ENCODE measurements at places on chromosomes 3 and 15.

GRCh38 chr3:36201546-36201945 lies 178.8 kb upstream of the STAC start:
- DNase-seq: no peak

- DNase-seq: no peak
These were observed 28.7 kb downstream of the MORC1 start for GRCh38 chr3:109089265-109089664.

DNA sequence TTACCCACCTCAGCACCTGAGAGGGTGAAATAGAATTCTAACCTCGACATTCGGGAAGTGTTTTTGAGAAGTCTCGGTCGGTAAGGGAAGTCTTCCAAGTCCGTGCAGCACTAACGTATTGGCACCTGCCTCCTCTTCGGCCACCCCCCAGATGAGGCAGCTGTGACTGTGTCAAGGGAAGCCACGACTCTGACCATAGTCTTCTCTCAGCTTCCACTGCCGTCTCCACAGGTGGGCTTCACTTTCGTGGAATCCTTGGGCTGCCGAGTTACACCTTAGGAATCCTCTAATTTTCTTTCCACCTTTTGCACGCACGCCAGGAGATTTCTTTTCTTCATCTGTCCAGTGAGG lies 775 bp downstream of the CCNDBP1 start:
- DNase-seq: no peak

DNA sequence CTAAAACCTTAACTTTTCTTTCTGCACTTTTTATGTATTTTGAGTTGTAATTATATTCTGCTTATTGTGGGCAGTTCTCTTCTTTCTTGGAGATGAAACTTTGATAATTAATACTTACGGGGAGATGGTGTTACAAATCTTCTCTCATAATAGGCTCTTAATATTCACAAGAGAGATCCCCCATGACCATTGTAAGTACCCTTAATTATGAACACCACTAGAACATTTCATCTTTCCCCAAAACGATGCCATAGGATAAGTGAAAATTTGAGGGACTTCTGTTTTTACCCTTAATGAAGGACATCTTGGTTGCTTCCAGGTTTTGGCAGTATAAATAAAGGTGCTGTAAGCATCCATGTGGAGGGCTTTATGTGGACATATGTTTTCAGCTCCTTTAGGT lies 60.7 kb downstream of the PIAS1 start:
- DNase-seq: no peak

GRCh38 chr15:57215326-57215725 lies 161.0 kb upstream of the CGNL1 start:
- DNase-seq: no peak

- no peak for DNase-seq
These were observed 145.9 kb upstream of the POU1F1 start for GRCh38 chr3:87422333-87422732.

DNA sequence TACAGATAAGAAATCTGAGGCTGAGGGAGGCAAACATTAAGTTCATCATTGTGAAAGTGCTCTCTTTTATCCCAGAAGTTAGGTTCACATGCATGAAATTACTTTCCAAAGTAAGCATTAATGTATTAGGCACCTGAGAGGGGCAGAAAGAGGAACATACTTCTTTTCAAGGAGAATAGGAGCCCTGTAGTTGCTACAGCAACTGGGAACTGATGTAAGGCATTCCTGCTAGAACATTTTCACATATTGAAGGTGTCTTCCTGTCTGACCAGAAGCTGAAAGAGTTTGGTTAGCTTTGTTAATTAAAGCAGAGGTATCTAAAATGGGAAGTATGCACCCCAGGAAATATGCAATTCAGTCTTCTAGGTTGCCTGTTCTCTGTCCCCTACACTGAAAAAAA lies 65.5 kb upstream of the ZBTB20 start:
- DNase-seq: no peak

DNA sequence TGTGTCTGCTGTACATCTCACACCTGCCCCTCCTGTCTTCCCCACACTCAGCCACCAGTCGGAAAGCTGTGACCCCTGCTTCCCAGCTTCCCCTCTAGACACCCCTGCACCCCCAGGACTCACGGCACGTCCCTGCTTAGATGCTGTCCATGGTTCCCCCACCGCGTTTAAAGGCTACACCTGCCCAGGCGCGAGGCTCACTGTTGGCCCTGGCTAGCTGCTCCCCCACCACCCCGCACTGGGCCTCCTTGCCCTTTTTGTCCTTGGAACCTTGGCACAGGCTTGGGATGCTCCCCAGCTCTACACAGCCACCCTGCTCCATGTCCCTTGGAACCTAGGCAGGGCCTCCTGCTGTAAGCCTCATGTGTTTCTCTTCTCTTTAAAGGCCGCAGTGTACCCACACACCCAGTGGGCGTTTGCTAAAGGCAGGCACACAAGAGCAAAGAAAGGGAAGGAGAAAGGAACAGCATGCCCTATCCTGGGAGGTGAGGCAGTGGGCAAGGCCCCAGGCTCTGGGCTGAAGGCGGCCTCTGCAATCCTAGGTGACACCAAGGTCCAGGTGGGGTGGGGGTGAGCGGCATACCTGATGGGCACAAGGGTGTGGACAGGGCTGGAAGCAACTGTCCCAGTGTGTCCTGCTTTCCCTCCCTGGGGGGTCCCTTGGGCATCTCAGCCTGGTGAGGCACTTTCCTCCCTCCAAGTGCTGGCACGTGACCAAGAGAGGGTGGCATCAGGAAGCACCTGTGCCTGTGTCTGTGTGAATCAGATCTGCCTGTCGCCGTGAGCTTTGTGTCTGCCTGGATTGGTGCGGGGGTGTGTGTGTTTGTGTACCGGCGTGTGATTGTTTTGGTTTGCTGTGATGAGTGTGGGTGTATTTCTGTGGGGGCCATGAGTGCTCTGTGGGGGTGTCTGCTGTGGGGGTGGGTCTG lies 54.4 kb downstream of the TPRA1 start:
- no peak for DNase-seq

DNA sequence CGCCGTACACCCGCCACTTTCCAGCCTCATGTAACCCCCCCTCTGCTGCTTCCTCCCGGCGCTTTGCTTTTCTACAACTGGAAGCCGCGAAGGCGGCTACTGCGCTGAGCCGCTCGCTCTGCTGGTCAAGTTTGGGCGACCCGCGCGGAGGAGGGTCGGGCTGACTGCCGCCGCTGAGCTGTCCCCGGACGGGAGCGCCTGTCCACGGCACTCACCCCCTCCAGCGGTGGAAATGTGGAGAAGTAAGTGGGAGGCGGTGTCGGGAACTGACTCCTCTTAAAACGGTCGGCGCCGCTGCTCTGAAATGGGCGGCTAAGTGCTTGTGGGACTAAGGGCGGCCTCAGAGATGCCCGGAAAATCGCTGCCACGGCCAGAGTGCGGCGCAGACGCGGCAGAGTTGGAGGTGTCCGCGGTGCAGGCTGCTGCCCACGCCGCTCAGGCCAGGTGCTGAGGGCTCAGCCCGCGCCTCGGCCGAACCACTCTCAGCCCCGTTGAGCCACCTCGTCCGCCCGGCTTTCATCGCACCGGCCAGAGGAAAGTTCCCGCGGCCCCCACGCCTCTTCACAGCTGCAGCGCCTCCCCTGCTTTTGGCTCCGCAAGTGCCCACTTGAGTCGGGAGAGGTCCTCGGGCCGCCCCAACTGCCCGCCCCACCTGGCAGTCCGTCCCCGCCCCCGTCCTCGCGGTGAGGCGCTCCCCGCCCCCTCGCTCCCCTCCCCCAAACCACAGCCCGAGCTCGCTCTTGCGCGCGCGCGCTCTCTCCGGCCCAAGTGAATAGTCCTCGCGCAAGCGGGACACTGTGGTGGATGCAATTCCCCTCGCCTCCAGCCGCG lies at the start of gene EPHA6:
Gene EPHA6, plus strand, starts transcription at position 775 of the 831 bp plus-strand sequence.
- DNase-seq: no peak

DNA sequence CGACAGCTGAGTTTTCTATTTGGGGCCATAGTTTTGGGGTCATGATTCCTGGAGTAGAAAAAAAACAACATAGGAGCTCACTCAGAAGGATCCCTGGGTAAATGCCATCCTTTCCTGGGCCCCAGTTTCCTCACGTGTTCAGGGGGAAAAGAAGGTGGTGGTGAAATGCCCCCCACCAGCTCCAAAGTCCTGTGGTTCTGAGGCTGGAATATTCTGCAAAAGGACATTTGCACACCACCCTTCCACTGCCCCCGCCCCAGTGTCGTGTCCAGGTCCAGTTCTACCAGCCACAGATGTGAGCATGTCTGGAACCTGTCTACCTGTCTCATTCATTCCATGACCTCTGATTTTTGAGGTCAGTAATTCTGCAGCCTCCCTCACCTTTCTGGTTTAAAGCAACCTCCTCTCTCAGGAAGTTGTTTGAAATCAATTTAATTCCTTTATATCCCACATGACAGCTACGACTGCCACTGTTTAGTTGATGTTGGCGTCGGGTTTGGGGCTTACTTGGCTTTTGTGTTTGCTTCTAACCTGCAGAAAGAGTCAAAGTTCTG lies 82.1 kb downstream of the SMAD3 start:
- DNase-seq: no peak

DNA sequence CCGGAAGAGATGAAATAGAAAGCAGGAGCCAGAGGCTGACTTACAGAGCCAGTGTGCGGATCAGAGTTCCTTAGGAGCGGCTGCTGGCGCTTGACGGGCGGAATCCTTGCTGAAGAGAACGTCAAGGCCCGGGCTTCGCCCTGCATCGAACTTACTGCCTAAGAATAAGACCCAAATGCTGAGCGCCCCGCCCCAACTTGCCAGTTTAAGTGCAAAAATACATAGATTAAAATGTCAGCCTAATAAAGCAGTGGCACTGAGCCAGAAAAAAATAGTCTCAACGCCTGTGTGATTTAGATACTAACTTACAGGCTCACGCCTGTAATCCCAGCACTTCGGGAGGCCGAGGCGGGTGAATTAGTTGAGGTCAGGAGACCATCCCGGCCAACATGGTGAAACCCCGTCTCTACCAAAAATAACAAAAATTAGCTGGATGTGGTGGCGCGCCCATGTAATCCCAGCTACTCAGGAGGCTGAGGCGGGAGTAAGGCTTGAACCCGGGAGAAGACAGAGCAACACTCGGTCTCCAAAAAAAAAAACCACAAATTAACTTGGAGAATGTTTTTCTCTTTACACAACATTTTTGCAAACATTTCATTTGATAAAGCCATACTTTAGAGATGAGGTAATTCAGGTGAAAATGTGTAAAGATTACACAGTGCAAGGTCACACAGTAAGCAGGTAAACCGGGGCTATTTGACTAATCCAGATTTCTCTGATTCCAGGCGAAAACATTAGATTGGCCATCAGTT lies 1.2 kb upstream of the UBP1 start:
- peak; percentile 26 for DNase-seq

DNA sequence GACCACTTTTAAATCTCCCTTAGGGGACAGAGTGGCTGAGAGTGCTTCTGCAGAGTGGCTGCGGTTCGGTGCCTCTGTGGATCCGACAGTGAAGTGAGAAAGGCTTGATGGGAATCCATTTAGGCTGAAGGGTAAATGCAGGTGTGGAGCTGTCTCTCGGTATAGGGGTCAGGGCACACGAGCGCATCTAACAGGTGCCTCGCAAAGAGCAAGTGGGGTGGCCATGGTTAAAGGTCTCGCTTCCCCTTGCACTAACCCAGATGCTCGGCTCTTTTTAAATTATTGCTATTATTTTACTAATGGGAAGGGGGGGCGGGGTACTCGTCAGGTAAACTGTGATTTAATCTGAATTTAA lies 598 bp upstream of the GJD2 start:
- DNase-seq: no peak

DNA sequence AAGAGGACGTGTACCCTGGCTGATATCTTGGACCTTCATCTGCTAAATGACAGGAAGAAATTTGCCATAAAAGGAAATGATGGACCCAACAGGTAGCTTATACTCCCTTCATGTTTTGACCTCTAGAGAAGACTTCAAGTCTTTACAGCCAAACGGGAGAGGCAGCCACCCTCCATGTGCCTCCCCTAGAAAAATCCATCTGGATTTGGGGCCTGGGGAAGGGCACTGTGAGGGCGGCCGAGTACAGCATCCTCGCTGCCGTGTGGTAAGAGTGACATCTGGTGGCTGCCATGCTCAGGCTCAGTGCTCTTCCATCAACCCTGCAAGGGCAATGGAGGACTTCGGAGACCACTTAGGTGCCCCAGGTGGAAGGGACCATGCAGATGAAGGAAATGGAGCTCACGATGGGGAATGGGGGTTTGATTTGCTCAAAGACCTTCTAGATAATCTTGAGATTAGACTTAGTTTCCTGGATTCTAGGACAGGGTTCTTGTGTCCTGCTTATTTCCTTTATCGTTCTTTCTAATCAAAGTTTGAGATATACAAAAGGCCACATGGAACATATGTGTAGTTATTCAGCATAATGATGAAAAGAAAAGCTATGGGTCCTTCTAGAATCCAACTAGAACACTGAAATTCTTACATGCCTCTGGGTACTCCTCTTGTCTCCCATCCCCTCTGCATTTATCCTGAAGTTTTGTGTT lies 44.4 kb downstream of the AQP9 start:
- DNase-seq: no peak

GRCh38 chr15:90529011-90529370 lies 732 bp upstream of the CRTC3 start:
- DNase-seq: no peak

DNA sequence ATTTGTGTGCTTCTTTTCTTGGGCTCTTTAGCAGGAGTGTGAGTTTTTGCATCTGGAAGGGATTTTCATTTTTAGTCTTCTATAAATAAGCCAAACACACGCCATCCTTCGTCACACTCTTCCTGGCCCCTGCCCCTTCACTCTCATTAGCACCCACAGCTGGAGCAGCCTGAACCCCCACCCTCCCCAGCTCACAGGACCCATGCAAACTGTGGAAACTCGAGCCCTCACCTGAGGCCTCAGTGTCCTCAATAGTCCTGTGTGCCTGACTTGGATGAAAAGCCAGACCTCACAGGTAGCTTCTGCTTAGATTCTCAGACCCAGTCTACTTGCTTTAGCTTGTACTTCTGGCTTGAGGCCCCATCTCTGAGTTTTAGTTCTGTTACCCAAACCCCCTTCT lies 167.9 kb downstream of the MTHFS start:
- DNase-seq: no peak

DNA sequence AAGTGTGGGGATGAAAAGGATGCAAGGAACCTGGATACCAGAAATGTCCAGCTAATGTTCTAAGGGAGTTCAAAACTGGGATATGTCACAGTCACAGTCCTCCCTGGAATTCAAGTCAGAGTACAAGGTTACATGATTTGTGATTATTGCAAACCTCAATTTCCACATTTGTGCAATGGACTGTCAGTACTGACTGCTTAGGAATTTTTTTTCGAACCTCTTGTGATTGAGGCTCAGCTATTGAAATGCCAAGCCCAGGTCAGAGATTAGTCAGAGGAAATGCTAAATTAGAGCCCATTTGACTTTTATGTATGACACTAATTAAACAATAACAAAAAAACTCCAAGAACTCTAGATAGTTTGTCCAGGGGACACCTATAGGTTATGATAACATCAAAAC lies 210.2 kb downstream of the THSD4 start:
- no peak for DNase-seq

GRCh38 chr3:155420881-155421486 lies 127.5 kb upstream of the STRIT1 start:
- DNase-seq: no peak
